ENCODE measurements at places on chromosomes 3 and 15.

DNA sequence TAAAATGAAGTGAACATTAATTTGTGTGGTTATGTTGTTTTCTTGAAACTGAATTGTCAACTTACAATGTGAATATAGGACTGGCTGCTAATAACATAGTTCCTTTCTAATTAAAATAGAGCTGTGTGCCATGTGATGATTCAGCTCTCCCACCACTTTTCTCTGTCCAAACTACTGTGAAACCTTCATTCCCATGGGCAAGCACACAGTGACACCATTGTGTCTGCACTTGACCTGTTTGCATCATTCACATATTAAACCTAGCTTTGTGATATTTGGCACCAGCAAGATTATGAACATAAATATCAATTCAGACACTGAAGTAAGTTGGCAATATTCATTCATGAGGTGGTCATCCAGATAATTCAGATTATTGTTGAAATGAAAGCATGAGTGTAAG, 78.8 kb upstream of the TCF12 start:
- no peak for DNase-seq

DNA sequence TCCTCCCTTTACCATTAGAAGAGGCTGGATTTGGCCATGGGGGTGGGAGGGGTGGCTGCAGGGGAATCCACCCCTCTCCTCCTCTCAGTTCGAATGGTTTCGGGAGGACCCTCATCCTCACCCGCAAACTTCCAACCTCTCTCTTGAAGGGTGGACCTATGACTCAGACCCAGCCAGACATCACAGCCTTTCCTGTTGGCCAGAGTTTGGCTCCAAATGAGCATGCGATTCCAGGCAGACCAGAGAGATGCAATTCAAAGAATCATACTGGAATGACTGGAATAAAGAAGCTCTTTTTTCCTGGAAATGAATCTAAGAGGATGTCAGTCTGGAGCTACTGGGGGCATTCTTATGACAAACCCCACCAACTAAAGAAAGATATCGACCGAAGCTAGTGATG, 516.7 kb upstream of the MDFIC2 start:
- no peak for DNase-seq

DNA sequence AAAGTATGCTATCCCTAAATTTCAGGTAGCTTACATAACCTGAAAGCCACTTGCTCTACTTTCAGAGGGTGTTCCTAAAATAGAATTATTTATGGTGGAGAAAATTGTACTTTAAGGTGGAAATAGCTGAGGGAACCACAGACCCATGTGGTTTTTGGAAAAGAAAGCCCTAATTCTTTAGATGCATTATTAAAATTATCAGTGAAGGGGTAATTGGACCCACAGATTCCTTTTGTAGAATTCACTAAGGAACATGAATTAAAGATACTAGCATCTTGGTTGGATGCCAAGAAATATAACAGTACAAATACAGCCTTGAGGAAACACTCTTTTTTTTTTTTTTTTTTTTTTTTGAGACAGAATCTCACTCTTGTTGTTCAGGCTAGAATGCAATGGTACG, 37.8 kb downstream of the DPPA2 start:
- no peak for DNase-seq

DNA sequence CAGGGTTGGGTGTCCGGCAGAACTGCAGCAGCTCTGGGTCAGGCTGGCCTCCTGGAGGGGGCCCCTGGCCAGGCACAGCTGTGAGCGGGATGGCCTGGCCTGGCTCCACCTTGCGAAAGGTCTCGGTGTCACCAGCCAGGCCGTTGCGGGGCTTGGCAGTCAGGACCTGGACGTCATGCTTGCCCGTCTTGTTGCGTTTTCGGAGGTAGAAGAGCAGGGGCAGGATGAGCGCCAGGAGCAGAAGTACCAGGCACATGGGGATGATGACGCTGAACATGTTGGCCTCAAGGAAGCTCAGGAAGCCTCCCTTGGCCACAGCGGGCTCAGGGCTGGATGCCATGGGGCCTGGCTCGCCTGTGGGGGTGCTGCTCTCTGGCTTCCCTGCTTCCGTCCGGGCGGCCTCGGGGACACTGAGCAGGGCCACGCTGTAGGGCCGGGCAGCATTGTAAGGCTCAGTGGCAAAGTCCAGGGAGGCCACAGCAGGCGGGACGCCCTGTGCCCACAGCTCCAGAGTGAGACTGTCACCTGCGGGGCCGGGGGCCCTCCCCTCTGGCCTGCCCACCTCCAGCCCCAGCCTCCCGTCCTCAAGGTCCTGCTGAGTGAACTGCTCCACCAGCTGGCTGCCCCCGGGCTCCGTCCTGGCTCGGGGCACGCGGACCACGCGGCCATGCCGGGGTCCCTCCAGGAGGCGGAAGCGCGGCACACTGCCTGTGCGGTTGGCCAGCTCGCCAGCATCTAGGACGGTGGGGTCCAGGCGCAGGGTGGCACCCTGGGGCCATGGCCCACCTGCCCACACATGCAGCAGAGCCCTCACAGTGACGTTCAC, 28.1 kb downstream of the SNX33 start:
- DNase-seq = no peak

- DNase-seq = no peak
Measured at GRCh38 chr3:58285334-58285733, 20.7 kb upstream of the RPP14 start.

GRCh38 chr3:138928727-138929372, 18.1 kb downstream of the FOXL2 start:
- no peak for DNase-seq

Data from T1000 (cell line).